Amniotic stem cell (primary cell): ENCODE measurements at places on chromosomes 1 and 21.

GRCh38 chr1:228851618-228852017 lies 116.3 kb downstream of the RHOU start:
- DNase-seq = no peak

DNA sequence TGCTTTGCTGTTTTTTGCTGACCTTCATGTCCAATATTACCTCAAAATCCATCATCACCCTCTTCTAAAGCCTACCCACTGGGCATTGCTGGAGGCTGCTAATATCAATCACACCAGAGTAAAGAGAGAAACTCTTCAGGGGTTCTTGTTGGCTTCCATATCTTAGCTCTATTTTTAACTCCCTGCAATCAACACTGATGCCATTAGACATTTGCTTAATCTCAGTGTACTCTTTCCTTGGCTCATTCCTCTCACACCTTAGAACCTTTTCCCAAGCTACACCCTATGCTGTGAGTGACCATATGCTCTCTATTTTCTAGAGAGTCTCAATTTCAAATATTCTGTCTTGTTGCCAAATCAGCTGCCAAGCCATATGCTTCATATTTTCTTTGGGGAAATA lies 40.6 kb upstream of the RABGAP1L start:
- no peak for DNase-seq

DNA sequence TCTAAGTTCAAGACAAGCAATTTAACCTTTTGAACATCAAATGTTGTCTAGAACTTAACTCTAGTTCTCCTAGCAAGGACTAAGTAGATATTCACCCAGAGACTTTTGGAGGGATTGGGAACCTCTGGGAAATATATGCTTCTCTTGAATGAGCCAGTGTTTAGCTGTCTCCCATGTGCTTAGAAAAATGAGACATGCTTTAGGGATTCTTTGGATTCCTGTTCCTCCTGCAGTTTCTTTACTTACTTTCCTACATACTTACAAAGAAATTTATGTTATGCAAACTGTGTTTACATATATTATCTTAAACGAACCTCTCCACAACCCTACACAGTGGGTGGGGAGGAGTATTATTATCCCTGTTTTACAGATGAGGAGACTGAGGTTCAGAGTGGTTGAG lies 39.2 kb downstream of the RNASEL start:
- DNase-seq = no peak

GRCh38 chr1:12536023-12536639 lies 81.9 kb downstream of the DHRS3 start:
- no peak for DNase-seq

DNA sequence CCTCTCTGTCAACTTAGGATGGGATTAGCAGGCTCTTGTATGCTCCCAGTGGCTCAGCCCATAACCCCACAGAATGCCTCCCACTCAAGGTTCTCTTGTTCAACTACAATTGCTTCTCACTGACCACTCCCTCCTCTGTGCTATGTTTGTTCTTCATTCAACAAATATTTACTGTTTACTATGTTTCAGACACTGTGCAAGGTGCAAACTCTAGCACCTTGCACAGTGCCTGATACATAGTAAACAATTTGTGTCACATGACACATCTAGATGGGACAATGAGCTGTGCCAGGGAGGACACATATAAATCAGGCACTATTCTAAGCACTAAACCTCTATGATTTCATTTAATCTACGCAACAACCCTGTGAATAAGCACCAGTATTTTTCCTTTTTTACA lies 15.4 kb downstream of the ATP1A2 start:
- DNase-seq = no peak

DNA sequence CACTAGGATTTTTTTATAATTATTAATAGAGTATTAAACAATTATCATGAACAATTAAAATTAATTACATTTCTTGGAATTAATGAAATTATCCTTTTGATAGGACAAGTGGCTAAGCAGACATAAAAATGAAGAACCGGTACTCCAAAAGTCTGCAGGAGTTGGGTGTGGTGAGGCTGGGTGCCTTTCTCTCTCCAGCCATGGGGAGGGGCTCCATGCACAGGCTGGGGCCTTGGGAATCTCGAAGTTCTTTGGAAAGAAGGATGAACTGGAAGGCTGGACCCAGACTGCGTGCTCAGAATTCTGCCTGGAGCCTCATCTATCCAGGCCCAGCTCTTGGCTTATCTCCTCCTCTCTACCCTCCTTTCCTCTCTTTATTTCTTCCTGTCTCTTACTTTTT lies 94.1 kb downstream of the ACTL8 start:
- no peak for DNase-seq

DNA sequence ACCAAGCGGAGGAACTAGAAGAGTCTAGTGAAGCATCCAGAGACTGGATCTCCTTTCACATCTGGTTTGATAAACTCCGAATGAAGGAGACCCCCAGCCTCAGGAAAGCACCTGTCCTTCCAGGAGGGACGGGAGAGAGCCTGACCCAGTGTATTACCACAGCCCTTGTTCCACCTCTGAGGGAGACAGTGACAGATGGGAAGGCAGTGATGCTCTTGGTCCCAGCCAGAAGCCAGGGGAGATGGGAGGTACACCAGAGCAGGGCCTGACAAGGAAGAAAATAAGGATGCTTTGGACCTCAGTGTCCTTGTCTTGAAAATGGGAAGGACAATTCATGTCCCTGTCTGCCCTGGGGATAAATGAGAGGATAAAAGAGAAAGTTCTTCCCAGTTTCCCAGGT lies 3.5 kb downstream of the KLHDC7A start:
- DNase-seq = no peak

- no peak for DNase-seq
These were observed 300.3 kb downstream of the GRIK1 start for GRCh38 chr21:29639366-29640079.

GRCh38 chr1:41906943-41907342 lies 11.8 kb downstream of the HIVEP3 start:
- no peak for DNase-seq

DNA sequence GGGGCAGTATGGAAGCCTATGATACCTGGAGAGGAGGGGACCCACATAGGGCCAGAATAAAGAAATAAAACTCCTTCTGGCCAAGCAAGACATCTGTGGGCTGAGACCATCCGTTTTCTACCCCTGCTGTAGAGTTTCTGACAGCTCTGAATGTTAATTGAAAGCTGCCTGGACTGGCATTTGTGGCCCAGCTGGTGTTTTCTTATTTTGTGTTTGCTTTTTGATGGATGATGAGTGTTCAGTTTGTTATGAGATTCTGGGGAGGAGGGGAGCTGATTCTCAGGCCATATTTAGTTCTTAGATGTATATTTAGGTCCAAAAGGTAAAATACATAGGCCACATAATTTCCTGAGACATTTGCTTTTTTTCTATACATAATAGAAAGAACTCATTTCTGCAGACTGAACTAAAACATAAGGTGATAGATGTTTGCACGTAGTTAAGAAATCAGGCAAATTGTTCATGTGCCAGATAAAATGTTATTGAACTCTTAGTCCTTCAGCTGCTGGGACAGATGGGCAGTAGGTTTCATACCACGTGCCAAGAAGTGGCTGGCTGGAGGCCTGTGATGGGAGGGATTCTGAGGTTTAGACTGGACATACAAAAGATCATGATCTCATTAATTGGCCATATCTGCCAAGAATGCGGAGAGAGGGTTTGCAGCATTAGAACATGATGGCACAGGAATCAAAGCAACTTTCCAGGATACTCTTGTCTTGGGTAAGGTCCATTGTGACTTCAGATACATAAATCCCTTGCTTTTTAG lies 54.1 kb downstream of the DSCAM start:
- DNase-seq = no peak

- no peak for DNase-seq
These were observed 27.7 kb downstream of the INAVA start for GRCh38 chr1:200922406-200922805.

GRCh38 chr1:17865912-17866739 lies 111.0 kb downstream of the ACTL8 start:
- DNase-seq = peak; percentile 87

GRCh38 chr1:53305650-53306049 lies 22.2 kb downstream of the LRP8 start:
- no peak for DNase-seq

DNA sequence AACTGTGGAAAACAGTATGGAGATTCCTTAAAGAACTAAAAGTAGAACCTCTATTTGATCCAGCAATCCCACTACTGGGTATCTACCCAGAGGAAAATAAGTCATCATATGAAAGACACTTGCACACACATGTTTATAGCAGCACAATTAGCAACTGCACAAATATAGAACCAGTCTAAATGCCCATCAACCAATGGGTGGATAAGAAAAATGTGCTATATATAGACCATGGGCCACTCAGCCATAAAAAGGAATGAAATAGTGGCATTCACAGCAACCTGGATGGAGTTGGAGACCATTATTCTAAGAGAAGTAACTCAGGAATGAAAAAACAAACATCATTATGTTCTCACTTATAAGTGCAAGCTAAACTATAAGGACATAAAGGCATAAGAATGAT lies 105.0 kb upstream of the PGBD5 start:
- no peak for DNase-seq

DNA sequence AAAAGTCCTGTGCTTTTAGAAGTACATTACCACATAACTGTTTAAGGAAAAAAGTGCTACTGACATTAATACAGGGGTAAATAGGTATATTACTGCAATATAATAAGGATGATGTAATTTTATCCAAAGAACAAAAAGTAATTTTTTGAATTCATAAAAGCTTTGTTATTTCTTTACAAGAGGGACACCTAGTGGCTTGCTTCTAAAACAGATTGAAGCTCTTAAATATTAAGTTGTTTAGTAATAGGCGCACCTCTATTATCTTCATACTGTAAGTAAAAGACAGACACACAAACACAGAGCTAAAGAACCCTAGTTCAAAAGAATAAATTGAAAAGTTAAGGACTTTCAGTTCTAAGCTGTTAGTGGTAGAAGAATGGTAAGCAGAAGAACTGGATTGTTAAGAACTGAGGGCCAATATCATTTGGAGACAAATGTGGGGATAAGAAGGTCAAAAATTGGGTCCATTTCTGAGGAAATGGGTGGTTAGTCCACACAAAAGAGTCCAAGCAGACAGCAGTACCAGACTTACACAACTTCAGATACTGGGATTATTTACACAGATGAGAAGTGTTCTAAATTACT lies 15.4 kb downstream of the ZNHIT6 start:
- peak; percentile 43 for DNase-seq

DNA sequence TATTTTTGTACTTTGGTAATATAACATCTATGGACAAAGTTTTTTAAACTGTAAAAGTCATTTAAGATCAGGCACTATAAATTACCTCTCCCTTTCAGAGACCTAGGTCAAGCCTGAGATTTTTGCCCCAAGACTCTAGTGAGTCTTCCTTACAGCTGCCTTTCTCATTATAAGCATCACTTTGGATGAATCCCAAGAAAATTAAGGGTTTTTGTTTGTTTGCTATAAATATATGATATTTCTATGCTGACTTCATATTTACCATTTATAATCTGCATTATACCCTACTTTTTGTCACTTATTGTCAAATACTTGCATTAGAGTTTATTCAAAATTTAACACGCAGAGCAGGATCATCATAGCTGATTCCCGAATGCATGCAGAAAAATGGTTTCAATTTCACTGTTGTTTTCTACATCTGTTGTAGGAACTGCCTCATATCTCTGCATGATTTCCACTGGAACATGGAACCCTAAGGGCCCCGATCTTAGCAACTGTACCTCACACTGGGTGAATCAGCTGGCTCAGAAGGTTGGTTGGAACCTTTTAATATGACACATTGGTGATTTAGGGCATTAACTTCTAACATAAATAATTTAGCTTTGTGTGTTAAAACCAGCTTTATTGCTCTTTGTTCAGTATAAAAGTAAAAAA lies 150.0 kb downstream of the ADGRL2 start:
- DNase-seq = no peak

- no peak for DNase-seq
These were observed 497 bp downstream of the ID3 start for GRCh38 chr1:23558872-23559135.

- no peak for DNase-seq
These were observed 7.7 kb upstream of the AGTRAP start for GRCh38 chr1:11728126-11728806.

DNA sequence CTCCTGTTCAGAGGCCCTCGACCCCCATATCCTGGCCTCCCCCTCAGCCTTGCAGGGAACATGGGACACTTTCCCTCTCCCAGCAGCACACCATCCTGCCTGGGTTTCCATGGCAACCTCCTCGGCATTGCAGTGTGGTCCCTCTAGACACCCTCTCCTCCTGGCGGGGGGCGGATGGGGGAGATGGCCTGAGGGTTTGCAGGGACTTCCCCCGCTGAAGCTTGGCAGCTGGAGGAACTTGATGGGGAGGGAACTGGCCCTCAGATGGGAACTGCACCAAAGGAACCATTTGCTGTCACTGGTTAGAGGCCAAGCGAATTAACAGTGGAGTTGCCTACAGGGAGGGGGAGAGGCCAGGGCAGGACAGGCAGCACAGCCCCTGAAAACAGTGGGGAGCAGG lies 28.7 kb downstream of the RIMS3 start:
- no peak for DNase-seq

DNA sequence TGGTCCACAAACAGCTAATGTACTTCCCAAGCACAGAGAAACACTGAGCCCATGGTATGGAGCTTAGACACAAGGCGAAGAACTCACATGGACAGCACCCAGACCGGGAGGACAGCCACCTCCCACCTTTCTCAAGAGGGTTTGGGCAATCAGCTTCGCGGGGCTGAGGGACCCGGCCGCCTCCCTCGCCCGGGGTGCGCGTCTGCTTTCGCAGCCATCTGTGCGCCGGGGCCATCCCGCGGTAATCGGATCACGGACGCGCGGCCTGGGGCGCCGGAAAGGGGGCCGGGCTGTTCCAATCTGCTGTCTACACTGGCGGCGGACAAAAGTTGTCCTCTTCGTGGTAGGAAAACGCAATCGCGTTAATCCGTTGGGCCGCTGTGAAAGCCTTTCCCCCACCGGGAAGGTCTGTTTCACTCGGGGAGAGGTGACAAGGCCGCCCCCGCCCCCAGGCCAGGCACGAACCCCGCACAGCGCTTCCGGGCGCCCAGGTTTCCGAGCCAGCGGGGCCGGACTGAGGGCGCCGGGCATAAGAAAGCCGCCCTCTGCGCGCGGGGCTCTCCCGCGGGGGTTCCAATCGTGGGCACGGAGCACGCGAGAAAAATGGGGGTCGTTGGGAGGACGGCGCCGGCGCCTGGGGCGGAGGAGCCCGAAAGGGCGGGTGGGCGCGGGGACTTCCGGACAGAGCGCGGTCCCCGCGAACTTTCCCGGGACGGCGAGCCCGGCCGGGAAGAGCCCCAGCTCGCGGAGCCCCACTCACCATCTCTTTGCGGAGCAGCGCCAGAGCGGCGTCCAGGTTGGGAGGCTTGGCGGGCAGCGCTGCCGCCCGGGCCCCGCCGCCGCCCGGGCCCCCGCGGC lies 664 bp downstream of the FAM89A start:
- DNase-seq = no peak

DNA sequence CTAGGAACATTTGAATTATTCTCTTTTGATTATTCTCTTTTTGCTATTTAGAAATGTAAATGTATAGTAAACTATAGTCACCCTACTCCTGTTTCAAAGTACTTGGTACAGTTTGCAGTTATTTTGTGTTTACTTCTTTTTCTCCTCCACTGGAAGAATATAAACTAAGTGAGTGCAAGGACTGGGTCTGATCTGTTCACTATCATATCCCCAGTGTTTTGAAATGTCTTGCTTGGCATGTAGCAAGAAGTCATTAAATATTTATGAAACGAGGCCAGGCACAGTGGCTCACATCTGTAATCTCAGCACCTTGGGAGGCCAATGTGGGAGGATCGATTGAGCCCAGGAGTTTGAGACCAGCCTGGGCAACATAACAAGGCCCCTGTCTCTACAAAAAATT lies 35.8 kb upstream of the PODN start:
- no peak for DNase-seq
